ENCODE measurements at places on chromosomes 3 and 15.

- DNase-seq: no peak
Observed at GRCh38 chr15:77030048-77030927, 35.4 kb downstream of the PSTPIP1 start.

GRCh38 chr3:122066331-122067213 lies 11.4 kb downstream of the CD86 start:
- no peak for DNase-seq

DNA sequence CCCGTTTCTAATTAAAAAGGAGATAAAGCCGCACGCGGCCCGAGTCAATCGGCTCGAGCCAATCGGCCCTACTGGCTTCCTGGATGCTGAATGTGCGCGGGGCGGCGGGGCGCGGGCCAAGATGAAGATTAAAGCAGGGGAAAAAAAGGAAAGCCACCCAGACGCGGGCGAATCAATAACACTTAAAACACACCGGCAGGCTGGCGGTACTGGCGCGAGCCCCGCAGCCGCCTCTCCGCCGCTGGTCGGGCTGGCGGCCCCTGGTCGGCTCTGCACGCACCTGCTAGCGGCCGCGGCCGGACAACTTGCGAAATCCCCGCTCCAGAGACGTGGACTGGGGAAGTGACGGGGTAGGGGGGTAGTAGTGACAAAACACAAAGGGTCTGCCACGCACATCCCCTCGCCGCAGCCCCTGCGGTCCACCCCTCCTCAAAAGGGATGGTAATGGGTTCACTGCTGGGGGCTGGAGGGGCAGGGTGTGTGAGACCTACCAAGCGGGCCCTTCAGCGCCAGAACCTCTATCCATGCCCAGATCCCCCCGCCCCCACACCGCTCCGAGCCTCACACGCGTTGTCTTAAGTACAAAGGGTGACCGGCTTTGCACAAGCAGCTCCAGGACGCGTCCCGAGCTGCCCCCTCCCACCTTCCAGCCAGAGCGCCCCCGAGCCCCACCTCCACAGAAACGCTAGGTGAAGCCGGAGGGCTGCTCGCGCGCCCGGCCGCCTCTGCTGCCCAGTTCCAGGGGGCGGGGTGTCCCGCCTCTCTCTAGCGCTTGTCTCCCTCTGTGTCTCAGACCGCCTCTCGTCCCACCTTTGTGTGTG lies 1.4 kb downstream of the WNT7A start:
- DNase-seq: no peak

DNA sequence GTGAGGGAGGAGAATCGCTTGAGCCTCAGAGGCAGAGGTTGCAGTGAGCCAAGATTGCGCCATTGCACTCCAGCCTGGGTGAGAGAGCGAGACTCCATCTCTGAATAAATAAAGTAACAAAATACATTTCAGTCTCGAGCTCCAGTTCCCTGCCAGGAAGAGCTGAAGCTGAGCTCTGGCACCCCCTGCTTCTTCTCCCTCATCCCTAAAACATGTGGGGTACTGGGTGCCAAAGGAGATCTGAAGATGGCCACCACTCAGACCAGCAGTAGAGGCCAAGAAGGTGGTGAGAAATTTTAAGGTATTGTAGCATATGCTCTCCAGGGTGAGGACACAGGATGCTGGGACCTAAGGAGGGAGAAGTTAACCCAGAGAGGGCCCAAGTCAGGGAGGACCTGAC lies 75.0 kb upstream of the CGNL1 start:
- no peak for DNase-seq

GRCh38 chr3:37675833-37676596 lies 185.7 kb upstream of the CTDSPL start:
- DNase-seq: no peak

Measured in HS-5 (cell line).